ENCODE measurements at places on chromosomes 4 and X.
A peak's percentile ranks its signal among the peaks of the same experiment; 100 is the strongest.

DNA sequence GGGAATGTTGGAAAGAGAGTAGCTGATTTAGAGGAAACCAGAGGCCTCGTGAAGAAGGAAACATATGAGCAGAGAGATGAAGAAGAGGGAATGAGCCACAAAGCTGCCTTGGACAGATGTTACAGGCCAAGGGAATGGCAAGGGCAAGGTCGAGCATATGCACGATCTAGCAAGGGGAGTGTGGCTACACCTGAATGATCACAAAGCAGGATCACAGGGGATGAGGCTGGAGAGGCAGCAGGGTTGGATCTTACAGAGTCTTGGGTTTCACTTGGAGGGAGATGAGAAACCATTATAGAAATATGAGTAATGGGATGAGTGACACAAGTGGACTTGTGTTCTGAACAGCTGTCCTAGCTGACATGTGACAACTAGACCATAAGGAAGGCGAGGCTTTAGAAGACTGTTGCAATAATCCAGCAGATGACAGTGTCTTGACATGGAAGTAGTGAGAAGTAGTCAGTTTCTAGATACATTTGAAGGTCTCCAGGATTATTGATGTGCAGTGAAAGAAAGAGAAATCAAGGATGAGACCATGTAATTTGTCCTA lies 58.7 kb downstream of the RASGEF1B start:
- no peak for DNase-seq

- no peak for DNase-seq
Observed at GRCh38 chrX:47634871-47635575, 5.3 kb upstream of the CFP start.

GRCh38 chr4:163171590-163171989 lies 4.9 kb upstream of the NAF1 start:
- DNase-seq = no peak

- DNase-seq = no peak
Observed at GRCh38 chr4:10891866-10892265, 207.3 kb upstream of the CLNK start.

DNA sequence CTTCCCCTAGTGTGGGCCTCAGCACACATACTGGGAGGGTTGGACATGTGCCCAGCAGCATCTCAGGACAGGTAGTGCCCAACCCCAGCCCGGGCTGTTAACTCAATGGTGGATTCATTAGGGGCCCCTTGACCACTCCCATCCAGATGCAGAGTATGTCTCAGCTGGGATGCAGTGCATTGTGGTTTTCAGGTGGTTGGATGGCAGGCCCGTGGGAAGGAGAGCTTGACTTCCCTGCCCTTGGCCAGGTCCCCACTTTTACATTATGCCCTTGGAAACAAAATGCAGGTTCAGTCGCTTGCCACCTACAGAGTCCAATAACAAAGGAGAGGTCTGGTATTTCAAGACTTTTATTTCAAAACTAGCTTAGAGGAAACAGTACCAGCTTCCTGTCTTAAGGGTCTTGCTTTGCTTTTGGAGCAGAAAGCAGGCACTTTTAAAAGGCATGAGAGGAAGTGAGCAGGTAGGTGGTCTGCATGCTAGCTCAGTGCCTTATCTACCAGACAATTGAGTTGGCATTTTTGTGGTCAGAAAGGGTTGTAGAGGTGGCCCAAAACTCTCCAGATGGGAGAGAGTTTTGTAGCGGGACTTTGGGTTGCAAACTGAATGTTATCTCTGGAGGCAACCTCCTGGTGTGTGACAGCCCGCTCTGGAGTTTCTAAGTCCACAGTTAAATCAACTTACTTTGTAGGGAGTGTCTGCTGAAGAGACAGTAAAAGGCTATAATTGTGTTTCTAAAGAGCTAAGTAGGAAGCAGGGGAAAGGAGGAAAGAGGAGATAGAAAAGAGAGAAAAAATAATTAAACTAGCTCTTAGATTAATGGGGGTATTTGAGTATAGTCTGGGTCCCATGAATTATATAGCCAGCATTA lies 171.0 kb downstream of the GALNTL6 start:
- no peak for DNase-seq

- peak; percentile 6 for DNase-seq
Observed at GRCh38 chrX:137194164-137194563, 160.4 kb upstream of the GPR101 start.

DNA sequence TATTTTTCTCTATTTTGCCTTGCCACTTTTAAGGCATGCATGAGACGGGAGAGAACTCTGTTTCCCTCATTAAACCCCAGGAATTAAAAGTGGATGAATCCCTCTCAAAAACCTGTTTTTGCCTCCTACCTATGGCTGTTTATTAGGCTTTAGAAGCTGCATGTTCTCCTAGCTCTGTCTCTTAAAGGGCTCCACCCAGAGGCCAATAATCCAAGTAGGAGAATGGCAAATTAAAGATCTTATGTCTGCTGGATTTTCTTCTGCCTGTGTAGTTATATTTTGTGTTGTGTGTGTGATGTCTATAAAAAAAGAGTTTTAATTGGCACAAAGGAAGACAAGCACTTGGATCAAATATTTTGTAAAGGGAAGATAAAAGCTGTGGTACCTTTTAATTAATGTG lies 32.4 kb downstream of the MAGEC1 start:
- no peak for DNase-seq

- DNase-seq = no peak
Observed at GRCh38 chrX:82692991-82693390, 815.1 kb upstream of the POU3F4 start.

DNA sequence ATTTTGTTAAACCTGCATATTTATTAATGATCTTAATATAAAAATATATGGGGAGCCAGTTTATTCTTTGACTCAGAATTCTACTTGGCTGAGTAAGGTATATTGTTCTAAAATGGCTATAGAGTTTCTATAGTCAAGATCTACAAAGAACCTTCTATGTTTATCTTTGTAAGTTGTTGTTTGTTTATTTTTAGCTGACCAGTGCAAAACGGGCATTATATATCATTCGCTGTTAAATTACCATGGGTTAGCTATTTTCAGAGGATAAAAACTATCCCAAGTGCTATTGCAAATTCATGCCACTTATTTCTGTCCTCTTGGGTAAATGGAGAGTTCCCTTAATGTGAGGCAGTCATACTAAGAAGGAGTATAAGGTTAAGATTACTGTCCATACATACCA lies 5.3 kb upstream of the SPOCK3 start:
- no peak for DNase-seq

GRCh38 chr4:179268791-179269190 lies 1826.6 kb upstream of the AGA start:
- DNase-seq = no peak

DNA sequence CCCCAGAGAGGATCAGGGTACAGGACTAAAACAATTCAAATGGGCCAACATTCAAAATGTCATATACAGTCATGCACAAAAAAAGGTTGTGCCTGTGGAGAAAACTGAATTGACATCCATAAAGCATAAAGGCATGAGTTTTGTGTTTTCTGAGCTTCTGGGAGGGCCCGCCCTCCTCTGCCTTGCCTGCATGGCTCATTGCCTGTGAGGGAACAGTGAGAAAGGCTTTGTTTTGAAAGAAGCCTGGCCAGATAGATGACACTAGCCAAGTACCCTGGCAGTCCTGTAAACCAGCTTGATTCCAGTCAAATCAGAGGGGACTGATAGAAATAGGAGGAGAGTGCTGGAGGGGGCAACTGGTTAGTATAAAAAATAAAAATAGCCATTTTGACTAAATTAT lies 194.3 kb downstream of the KIT start:
- DNase-seq = no peak

- no peak for DNase-seq
Observed at GRCh38 chrX:1358793-1359476, 22.4 kb downstream of the IL3RA start.

GRCh38 chr4:94843216-94843615 lies 85.5 kb downstream of the BMPR1B start:
- no peak for DNase-seq

GRCh38 chr4:25792200-25792791 lies 70.5 kb downstream of the SEL1L3 start:
- no peak for DNase-seq

GRCh38 chr4:71833232-71833900 lies 49.5 kb upstream of the GC start:
- DNase-seq = no peak

DNA sequence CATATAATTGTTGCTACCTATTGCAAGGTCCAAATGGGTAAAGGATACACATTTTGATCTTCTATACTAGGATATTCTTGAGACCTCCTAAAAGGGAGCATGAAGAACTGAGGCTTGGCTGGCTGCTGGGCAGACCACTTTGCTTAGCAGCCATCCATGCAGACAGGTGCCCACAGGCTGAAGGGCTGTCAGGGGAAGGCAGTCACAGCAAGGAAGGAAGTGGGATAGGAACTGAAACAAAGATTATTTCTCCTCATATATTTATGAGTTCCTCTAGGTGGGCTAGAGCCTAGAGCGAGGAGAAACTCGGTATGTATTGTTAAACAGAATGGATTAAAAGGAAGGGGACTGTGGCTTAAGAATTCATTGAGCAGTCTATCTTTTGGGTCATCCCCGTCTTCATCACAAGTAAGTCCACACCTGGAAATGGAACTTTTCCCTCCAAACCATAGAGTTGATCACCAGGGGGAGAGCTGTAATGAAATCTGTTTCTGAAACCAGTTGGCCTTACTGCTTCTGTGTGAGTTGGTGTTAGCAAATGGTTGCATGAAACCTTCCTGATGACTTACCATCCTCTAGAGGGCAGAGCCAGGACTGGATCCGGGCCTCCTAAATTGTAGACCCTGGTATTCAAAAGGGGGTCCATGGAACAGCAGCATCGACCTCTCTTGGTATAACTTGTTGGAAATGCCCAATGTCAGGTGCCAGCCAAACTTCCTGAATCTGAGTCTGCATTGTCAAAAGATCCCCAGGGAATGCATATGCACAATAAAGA lies 42.3 kb downstream of the AFF2 start:
- no peak for DNase-seq

GRCh38 chrX:574830-575229 lies 55.8 kb upstream of the SHOX start:
- DNase-seq = no peak

DNA sequence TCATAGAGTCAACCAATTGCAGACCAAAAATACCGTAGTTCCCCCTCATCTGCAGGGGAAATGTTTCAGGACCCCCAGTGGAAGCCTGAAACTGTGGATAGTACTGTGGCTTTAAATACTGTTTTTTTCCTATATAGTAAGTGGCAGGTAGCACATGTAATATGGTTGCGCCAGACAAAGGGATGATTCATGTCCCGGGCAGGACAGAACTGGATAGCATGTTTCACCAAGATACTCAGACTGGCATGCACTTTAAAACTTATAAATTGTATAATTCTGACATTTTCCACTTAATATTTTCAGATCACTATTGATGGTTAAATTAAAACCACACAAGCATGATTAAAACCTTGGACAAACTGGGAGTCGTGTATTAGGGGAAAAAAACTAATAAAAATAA lies 276.3 kb upstream of the AGA start:
- no peak for DNase-seq

DNA sequence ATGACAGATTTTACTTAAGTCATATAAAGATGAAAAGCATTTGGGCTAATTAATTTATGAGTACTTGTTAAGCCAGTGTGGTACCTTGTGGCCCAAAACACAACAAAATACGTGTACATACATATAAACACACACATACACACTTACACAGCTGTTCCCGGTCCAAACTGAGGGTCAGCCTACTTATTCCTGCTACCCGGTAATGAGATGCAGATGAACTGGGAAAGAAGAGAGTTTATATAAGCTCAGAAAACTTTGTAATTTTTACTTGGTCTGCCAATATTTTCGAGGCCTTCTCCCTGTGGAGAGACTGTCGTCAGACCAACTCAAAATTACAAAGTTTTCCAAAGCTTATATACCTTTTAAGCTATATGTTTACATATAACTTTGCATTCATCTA lies 25.8 kb upstream of the PBDC1 start:
- DNase-seq = no peak

GRCh38 chr4:122622400-122622799 lies 1.5 kb upstream of the IL21 start:
- DNase-seq = no peak

DNA sequence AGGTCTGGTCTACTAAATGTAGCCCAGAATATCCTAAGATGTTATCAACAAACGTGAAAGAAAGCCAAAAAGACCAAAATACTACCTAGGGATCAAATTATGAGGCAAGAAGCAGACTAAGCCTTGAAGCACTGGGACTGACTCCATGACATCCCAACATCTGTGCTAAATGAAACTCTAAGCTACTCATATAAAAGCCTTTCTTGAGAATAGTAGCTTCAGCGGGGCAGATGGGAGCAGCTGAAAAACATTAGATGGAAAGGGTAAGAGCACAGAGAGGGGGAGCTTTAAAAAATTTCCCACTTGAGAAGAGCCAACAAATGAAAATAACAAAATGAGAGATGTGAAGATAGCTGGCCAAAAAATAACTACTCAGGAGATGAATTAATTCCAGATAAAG lies 81.7 kb downstream of the MAD2L1 start:
- DNase-seq = no peak

DNA sequence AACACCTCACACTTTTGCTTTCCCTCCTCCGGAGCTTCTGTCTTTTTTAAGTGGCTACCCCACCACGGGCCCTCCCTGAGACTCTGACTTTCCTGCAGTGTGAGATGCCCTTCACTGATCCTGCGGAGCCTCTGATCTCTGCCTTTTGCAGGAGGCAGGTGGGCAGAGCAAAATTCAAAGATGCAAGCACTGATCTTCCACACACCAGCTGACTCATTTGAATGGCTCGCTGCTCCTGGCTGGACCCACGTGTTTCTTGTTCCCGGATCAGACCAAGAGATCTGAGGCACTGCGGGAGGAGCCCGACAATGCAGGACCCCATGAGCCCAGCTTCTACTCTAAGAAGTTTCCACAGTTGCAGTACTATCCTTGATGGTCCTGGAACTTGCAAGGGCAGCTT lies 1607.9 kb upstream of the TENM3 start:
- no peak for DNase-seq

DNA sequence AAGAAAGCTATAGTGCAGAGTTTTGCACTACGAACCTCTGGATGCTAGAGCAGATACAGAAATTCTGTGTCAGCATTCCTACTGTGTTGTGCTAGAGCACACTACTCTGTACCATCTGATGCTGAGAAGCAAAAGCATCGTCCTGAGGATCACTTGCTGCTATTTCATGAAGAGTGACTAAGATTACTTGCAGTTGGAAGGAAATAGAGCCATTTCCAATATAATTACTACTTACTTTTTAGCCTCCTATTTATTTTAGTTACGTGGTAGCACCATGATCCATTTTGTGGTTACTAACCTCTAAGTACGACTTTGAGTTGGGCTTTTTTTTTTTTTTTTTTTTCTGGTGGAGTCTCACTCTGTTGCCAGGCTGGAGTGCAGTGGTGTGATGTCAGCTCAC lies 226.7 kb downstream of the PALLD start:
- DNase-seq = no peak

All from GM10248 (cell line).